ENCODE measurements at places on chromosomes 5 and 9.

GRCh38 chr5:126809916-126810315 lies 33.0 kb downstream of the LMNB1 start:
- no peak for DNase-seq

DNA sequence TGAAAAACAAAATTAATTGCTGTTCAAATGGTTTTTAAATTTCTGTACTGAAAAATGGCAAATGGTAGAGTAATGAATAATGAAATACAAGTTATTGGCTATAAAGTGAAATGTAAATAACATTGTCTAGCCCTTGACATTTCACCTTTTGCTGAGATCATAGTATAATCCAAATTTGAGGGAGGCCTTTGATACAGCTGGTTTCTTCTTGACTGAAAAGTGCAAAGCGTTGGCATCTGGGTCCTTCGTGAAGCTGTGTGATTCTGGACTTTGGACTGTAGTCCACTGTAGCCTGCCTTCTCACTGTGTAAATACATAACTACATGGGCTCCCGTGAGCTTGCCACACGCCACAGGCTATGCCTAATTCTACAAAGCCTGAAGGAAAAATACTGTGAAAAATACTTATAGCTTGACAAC lies 52.3 kb downstream of the ARHGEF28 start:
- no peak for DNase-seq

GRCh38 chr5:133428072-133428660 lies 184.2 kb downstream of the FSTL4 start:
- DNase-seq, result no peak

DNA sequence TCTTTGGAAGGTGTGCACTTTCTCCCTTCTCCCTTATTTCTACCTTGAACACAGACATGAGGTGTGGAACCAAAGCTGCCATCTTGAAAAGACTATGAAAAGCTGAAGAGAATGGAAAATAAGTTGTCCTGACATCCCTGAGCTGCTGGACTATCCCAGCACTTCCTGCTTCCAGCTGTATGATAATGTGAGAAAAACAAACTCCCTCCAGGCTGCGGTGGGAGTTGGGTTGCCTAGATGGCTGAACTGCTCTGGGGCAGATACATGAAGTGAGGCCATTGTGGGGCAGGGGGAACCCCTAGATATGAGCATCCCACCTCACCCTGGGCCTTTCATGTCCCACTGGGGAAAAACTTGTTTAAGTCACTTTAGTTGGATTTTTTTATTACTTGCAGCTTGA lies 82.4 kb downstream of the BOD1 start:
- DNase-seq, result no peak

DNA sequence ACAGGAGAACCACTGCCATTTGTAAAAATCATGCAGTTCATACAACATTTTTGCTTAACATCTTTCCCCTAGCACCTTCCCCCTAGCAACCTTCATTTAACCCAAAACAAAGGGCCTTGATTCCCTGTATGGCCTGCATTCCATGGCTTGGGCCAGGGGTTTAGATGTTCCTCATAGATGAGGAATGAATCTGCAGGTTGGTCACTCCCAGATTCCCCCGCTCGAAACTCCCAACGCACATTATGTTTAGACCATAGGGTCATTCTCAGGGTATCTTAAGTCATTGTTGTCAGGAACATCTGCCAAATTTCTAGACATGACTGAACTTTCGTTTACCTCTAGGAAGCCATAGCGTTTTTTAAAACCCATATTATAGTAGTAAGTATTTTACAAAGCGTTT lies 282.2 kb upstream of the VLDLR start:
- no peak for DNase-seq

GRCh38 chr5:143509758-143510221 lies 106.3 kb upstream of the NR3C1 start:
- DNase-seq, result no peak

- no peak for DNase-seq
These were observed 32.8 kb downstream of the RHOBTB3 start for GRCh38 chr5:95763941-95764340.

DNA sequence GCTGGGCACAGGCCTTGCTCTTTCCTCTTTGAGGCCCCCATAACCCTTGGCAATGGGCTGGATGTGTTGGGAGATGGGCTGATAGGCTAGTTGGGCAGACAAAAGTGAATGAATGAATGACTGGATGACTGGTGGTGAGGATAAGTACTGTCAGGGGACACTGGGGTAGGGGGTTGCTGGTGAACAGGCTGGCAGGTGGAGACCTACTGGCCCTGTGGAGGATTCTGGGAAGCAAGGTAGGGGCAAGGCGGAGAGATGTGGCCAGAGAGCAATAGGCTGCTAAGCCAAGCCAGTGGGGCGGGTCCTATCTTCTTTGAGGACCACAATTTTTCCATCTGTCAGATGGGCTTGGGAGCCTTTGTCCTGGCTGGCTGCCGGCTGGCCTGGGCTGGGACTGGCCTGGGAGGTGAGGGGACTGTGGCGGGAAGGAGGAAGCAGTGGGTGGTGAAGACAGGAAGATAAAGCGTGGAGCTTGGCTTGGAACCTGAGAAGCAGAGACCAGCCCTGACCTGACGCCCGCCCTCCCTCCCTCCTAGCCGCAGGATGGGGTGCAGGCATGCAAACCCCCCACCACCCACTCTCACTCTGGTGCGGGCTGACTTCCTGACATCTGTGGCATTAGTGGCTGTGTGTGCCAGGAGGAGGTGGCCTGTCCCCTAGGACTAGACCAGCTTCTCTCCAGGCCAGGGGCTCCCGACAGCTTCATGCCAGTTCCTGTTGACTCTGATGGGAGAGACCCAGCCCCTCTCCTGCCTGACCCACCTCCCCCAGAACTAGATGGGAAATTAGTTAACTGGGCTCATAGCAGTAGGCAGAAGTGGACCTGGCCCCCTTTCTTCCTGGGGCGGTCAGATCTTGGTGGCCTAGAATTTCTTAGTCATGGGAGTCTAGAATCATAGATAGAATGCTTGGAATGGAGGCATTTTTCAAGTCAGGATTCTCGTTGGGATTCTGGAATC lies 9.5 kb downstream of the CXXC5 start:
- DNase-seq, result no peak

GRCh38 chr5:150021491-150022157 lies 21.1 kb downstream of the HMGXB3 start:
- DNase-seq, result no peak

GRCh38 chr9:17739022-17739421 lies 160.2 kb downstream of the SH3GL2 start:
- no peak for DNase-seq

DNA sequence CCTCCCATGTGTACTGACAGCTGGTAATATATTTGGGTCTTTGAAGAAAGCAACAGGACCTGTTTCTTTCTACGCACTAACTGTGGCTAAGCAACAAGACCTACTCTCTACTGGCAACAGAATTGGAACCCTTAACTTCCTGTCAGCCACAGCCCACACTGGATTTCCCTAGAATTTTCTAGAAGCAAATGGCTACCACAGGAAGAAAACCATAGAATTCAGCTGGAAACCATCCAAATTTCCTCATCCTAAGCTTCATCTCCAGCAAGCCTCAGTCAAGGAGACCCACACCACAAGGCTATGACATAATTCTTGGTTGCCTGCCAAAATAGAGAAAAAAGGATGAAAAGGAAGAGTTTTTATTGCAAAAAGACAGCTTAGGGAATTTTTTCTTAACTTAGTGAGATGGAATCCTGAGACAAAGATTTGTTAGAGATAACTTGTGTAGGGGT lies 171.8 kb upstream of the TNC start:
- no peak for DNase-seq

- no peak for DNase-seq
These were observed 172.1 kb downstream of the PPP2R2B start for GRCh38 chr5:146706321-146706972.

- no peak for DNase-seq
These were observed 41.7 kb downstream of the ITGA2 start for GRCh38 chr5:53030893-53031292.

- DNase-seq, result no peak
These were observed 48.9 kb downstream of the FAM174A start for GRCh38 chr5:100584069-100584468.

GRCh38 chr9:77017505-77017894 lies 2.0 kb upstream of the FOXB2 start:
- DNase-seq, result no peak

GRCh38 chr9:101383361-101383760 lies 1.4 kb downstream of the BAAT start:
- no peak for DNase-seq

DNA sequence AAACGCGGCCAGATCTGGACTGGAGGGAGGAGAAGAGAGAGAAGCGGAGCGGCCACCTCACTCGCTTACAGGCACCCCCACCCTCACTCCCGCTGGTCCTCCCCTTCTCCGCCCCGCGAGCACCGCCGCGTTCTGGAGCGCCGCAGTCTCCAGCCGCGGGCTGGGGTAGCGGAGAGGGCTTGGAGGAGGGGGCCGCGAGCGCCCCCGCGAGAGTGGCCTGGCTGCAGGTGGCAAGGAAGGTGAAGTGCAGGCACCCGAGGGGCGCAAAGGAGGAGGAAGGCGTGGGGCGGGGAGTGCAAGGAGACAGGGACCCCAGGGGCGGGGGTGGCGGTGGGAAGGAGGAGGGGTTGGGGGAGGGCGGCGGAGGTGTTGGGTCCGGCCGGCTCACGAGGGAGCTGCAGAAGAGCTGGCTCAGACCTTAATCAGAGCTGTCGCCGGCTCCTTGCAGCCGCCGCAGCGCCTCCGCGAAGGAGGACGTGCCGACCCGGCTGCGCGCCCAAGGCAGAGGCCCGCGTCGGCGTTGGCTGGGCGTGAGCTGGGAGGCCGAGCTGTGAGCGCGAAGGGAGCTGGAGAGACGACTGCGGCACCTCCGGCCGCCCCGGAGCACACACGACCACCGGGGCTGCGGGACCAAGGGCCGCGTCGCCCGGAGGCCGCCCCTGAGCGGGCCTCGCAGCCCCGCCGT lies at the start of gene DMRT3:
TSS of gene DMRT3 (plus strand) at position 398 of the 685 bp plus-strand sequence. CDS start 347 bp downstream, outside the sequence.
- no peak for DNase-seq

DNA sequence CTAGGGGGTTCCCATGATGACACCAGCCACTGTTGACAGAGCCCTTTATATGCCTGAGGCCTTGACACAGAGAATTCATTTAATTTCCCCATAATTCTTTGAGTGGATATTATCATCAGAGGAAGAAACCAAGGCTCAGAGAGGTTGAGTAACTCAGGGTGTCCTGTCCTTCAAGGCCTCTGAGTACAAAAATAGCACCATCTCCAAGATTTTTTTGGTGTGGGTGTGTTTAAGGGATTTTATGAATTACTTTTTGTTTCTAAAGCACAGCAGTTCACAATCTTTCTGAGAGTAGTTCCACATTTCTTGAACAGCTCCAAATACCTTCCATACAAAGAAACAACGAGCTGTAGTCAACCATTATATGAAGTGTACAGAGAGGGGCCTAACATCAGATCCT lies 6.2 kb upstream of the GSN start:
- DNase-seq, result no peak

- DNase-seq, result no peak
These were observed 79.3 kb upstream of the CCDC152 start for GRCh38 chr5:42677156-42677842.

DNA sequence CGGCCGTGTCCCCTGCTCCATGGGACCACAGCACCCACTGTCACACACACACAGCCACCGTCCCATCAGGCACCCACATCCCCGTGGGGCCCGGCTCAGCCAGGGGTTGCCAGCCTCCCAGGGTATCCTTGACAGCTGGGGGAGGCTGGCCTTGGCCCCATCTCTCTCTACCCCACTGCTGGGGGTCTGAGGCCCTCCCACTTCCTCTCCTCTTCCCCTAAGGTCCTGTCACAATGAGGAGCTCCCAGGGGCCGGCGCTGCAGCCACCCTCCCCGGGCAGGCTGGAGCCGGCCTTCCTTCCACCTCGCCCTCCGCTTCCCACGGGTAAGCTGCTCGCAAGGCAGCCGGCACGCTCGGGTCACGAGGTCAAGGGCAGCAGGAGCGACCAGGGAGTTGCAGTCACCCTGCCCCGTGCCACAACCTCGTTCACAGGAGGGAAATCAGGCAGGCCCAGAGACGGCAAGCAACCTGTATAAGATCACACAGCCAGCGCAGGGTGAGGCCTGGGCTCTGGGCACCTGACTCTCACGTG lies 38.6 kb upstream of the NOTCH1 start:
- DNase-seq, result no peak

DNA sequence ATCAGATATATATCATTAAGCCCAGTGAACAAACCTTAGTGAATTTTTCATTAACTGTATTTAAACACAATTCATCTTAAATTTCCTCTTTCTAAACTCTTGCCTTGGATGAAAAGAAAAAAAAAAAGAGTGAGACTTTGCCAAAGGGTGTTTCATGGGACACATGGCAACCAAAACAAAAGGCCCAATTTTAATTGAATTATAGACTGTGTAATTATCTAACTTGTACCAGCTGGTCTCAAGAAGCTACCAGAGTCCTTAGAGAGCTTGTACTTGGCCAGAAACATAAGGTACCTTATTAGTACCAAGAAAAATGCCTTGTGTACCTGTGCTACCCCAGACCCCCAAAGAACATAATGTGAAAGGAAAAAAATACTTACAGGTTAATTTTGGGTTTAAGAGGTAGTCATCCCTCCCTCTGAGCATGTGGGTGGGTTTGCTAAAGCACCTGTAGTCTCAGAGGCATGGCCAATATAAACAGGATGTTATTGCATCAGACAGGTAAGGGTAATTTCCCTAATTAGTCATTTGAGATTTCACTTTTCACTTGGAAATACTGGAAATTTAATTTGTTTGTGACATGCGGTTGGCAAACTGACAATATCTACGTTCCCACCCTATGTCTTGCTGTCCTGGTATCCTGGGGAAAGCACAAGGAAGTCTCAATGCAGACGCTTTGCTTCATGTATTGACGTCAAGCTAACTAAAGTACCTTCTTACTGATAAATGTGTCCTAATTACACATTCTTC lies 90.1 kb downstream of the SNCAIP start:
- no peak for DNase-seq

- peak; percentile 74 for DNase-seq
These were observed 36.7 kb downstream of the MTREX start for GRCh38 chr5:55344392-55344992.

GRCh38 chr9:124284940-124285441 lies 27.2 kb downstream of the NEK6 start:
- no peak for DNase-seq

- DNase-seq, result no peak
These were observed 10.4 kb upstream of the DNAJA1 start for GRCh38 chr9:33014665-33015014.
